ENCODE measurements at places on chromosomes 12 and 14. TPM values are rescaled to one million over a fixed set of nuclear protein-coding genes. Genes with fewer than 3 reads are reported as not detected.
A peak's percentile ranks its signal among the peaks of the same experiment; 100 is the strongest.

DNA sequence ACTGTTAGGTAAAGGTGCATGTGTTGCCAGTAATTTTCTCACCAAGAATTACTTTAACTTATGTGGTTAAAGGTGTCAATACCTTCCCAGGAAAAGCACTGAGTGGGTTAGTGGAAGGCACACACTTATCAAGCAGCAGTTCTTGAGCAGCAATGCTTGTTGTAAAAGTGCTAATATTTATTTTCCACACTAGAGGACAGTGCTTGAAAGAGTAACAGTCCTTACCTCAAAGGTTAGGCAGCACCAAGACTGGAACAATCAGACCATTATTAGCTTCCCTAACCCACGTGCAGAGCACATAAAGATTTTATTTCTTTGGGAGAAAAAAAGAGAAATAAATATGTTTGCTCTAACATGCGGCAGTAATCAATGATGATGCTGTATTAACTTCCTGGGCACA lies 48.8 kb upstream of the KRR1 start:
- DNase-seq, result no peak

Gene PCED1B
- total RNA-seq, result 6.1 TPM

Gene GPR65
- 3.4 TPM for total RNA-seq

DNA sequence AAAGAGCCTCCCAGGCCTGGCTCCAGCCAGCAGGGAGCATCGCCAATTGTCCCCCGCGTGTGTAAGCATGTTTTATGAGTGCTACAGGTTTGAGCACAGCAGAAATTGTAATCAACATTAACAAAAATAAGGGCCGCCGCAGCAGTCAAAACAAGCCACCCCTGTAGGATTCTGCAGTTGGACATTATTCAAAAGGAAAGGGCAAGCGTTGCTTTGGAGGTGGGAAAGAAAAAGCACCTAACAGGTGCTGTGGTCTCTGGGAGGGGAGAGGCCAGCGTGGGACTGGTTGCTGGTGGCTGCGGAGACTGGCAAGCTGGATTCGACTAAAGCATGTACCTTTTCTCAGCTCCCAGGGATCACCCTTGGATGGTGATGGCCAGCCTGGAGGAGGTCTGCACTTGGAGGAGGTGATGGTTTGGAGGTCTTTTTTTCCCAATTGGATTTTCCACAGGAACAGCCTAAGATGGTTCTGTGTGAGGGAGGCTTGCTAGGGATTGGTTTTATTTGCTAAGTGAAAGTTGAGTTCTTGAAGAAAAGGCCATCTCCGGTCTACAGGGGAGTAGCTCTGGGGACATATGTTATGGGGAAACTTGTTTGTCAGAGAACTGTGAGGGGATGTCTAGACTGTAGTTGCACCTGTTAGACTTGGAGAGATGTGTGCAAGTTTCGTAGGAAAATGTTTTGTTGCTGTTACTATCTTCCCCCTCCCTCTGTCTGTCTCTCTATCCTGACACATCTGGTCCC lies 2.0 kb downstream of the DYRK2 start:
- DNase-seq, result no peak

DNA sequence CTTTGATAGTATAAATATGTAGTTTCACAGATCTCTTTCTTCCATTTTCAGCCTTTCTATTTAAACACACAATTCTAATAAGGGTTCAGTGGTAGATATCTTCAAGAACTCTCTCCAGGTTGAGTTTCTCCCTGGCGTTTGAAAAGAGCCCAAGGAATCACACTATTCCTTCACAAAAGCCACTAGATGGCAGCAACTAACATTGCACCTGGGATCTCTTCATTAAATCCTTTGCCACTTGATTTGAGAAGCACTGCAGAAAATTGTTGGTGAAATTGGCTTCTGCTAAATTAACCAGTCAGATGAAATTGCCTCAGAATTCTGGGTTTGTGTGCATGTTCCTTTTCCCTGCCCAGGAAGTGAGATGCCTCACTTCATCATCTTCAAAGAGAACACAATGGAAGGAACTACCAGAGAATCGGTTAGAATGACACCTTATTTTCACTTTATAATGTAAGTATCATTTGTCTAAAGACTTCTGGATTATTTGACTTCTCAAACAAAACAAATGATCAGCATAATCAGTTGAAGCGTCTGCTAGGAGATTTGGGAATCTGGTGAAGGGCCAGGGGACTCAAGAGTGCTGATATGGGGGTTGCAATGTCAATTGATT lies 6.8 kb downstream of the CCDC198 start:
- DNase-seq, result no peak

GRCh38 chr12:103965590-103966504 lies at the start of gene TDG:
TDG (plus strand) TSS chr12:103965872; CDS start chr12:103966038, 166 bp downstream.
- DNase-seq, result peak; percentile 99

DNA sequence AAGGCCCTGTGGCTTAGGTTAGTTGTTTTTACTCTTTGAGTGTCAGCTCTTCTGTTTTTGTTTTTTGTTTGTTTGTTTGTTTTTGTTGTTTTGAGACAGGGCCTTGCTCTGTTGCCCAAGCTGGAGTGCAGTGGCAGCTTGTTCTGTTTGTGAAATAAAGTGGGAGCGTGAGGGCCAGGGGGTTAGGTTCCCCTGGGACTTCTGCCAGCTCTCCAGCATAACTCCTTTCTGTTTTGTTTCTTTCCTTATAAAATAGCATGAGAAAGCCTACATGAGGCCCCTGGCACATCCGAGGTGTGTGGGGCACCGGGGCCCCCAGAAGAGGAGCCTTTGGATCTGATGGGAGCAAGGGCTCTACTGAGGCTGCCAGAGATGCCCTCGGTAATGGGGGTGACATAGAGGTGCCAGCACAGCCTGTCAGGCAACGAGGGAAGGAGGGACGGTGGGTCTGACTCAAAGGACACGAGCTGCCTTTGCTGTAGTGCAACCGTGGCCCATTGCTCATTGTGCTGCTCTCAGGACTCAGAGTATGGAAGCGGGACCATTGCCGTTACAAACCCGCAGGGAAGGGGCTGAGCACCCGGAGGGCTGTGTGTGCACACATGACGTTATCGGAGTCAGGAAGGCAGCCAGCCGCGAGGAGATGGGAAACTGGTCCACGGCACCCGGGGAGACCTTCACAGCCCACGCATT lies 9.1 kb upstream of the SERPINA11 start:
- no peak for DNase-seq

Gene SRRM4
- total RNA-seq, result not detected

GRCh38 chr14:24055971-24056799 lies 4.4 kb downstream of the CARMIL3 start:
- DNase-seq, result no peak

DNA sequence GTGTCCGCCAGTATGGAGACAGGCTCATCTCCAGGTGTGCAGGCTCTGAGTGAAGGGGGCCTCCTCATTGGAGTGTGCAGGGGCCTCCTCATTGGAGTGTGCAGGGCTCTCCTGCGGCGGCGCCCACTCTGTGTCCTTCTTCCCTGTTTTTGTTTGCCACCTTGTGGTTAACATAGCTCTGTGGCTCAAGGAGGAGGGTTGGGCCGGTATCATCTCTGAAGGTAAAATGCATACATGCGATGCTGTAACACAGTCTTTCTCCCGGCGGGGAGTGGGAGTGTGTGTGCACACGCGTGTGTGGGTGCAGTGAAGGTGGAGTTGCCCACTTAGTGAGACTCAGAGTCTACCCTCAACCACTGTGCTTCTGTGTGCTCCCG lies 429.4 kb downstream of the ZFP36L1 start:
- no peak for DNase-seq

GRCh38 chr14:64234877-64235651 lies 59.1 kb downstream of the ESR2 start:
- DNase-seq, result no peak

DNA sequence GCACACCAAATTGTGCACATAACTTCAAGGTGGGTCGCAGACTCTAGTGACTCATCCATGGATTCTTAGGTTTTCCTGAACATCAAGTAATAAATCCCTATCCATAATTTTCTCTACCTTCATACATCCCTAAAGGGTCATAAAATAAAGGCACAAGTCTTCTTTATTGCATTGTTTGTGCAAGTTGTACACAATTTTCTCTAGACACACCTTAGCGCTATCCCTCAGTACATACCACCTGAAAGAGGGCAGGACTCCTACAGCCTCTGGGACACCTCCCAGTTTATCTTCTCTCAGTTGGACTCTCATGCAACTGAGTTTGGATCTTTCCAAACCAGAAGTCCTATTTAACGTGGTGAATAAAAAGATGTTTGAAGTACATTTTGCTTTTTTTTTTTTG lies 168.5 kb upstream of the BMP4 start:
- no peak for DNase-seq

Gene LALBA
- total RNA-seq, result not detected

Gene GLI1
- total RNA-seq, result 0.13 TPM

DNA sequence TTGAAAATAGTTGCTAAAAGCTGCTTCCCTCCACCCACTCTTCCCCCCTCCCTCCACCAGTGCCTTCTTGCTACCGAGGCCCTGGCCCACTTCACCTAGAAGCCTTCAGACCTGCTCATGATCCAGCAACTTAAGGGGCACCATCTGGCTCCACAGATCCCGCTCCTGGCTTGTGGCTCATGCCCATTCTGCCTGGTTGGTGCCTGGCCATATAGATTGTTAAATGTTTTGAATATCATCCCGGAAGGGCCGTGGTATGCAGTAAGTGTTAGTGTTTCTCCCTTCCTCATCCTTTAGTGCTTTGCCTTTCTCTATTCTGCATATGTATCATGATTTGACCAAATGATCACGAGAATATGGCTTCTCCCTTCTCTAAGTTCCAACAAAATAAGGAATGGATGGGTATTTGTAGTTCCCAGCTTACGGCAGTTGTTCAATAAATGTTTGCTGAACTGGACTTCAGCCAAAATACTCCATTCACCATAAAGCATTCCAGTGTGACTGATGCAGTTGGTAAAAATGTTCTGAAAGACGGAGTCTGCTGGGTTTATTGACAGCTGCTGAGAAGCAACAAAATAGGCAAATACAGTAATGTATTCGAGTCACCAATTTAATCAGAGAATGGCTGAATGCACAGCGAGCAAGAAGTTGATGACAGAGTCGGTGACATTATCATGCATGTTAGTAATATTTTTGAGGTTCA lies 30.7 kb downstream of the GRIP1 start:
- no peak for DNase-seq

- DNase-seq, result no peak
These were observed 85.3 kb downstream of the APAF1 start for GRCh38 chr12:98730412-98730811.

Gene C12orf56
- not detected for total RNA-seq

DNA sequence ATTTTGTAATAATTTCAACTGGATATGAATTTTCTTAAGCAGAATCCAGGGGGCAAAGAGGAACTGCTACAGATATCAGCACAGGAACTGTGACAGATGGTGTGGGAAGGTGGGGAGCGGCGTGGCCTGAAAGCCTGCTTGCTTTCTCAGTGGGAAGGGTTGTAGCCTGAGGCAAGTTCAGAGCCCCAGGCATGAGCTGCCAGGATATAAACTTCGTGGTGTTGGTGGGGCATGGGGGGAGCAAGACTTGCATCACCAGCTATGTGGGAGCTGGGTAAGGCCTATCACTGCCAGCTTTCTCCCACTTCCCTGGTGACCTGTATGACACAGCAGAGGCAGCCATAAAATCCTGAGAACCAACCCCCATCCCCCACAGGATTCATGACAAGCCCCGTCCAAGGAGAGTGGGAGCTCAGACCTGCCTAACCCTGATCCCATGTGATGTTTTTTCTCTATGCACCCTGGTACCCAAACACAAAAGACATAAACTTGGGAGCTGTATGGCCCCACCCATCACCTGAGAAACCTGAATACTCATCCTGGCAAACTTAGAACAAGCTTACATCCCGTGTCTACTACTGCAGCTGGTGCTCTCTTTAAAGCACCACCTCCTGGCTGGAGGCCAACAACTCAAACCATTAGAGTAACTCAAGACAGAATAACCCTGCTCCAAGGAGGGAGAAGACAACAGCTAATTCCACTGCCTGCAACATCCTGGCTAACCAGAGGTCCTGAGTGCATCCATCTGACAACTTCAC lies 16.5 kb downstream of the CLEC1A start:
- DNase-seq, result no peak

Gene PTGDR
- 1.0 TPM for total RNA-seq

- DNase-seq, result no peak
These were observed 283.7 kb upstream of the PRKD1 start for GRCh38 chr14:30211326-30211725.

- no peak for DNase-seq
These were observed 70.8 kb downstream of the HSPB8 start for GRCh38 chr12:119249383-119250155.

All from mesenteric fat pad (tissue), 1 donor.